ENCODE measurements at places on chromosomes 12 and 14. TPM values are rescaled to one million over a fixed set of nuclear protein-coding genes. Genes with fewer than 3 reads are reported as not detected.
A peak's percentile ranks its signal among the peaks of the same experiment; 100 is the strongest.

The KCNJ8 gene
- not detected for total RNA-seq

DNA sequence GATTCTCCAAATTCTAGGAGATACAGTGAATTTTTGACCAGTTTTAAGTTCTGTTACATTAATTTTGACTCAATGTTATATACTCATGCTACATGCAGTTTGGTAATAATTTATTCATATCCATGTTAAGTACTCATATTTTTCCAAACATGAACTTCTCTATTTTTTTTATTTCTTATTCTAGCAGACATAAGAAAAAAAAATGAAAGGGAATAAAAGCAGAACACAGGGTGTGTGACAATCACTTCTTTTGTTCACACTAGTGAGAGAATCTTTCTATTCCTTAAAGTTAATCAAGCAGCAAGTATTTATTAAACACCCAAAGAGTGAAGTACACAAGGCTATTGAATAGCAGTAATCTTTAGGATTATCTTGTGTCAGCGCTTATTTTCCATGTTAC lies 171.1 kb upstream of the ATP2B1 start:
- no peaks in the 10 kb centered on the region for H3K36me3 ChIP-seq
- peaks cover 16% of the 10 kb centered on the region for H3K4me1 ChIP-seq
- no peaks in the 10 kb centered on the region for H3K27me3 ChIP-seq

- no peak overlapping the region for H3K4me3 ChIP-seq
- H3K27ac ChIP-seq: no peak overlapping the region
- H3K4me1 ChIP-seq: no peaks in the 10 kb centered on the region
- no peaks in the 10 kb centered on the region for H3K36me3 ChIP-seq
- no peaks in the 10 kb centered on the region for H3K27me3 ChIP-seq
Measured at GRCh38 chr14:21868442-21869046, 194.9 kb upstream of the OR4E1 start.

- DNase-seq: no peak
- H3K4me3 ChIP-seq: no peak overlapping the region
- no peaks in the 10 kb centered on the region for H3K4me1 ChIP-seq
- no peaks in the 10 kb centered on the region for H3K27me3 ChIP-seq
- no peak overlapping the region for H3K27ac ChIP-seq
- H3K36me3 ChIP-seq: no peaks in the 10 kb centered on the region
Measured at GRCh38 chr12:120343692-120344091, 16.1 kb upstream of the PLA2G1B start.

- H3K36me3 ChIP-seq: no peaks in the 10 kb centered on the region
- H3K27ac ChIP-seq: no peak within 1 kb of the TSS
- DNase-seq: no peak
- peaks cover 3% of the 10 kb centered on the region for H3K27me3 ChIP-seq
Measured at GRCh38 chr12:8822298-8822697, at the start of gene A2ML1. A2ML1 (plus strand) TSS chr12:8822621; CDS start chr12:8822652, 31 bp downstream.

The FBRSL1 gene
- total RNA-seq: 78.0 TPM

DNA sequence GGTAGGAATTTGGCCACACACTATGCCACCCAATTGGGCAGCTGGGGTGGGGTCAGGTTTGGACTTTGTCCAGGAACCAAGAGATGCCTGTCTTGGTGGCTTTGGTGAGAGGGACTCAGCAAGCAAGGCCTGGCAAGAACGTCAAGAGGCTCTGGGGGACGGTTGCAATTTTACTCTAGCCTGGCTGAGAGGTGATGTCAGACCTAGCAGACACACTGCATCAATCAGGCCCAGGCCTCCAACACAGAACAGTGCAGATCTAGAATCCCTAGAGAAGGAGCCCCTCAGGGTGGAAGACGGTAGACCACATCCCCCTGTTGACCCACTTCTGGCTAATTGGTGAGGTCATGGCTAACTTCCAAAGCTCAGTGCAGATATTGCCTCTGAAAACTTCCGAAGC lies 1.6 kb upstream of the UNC119B start:
- H3K4me1 ChIP-seq: peaks cover 19% of the 10 kb centered on the region
- no peak overlapping the region for H3K27ac ChIP-seq
- DNase-seq: no peak
- no peak overlapping the region for H3K4me3 ChIP-seq

- H3K27me3 ChIP-seq: no peaks in the 10 kb centered on the region
- peak overlapping the region; percentile 97 for H3K27ac ChIP-seq
- H3K4me1 ChIP-seq: peaks cover 98% of the 10 kb centered on the region
- DNase-seq: no peak
- H3K4me3 ChIP-seq: no peak overlapping the region
Measured at GRCh38 chr12:111436811-111437210, 31.1 kb downstream of the SH2B3 start.

All from natural killer cell (primary cell).